Vagina (tissue), 2 donors: ENCODE measurements at places on chromosomes 12 and 14. TPM values are rescaled to one million over a fixed set of nuclear protein-coding genes. Genes with fewer than 3 reads are reported as not detected.
A peak's percentile ranks its signal among the peaks of the same experiment; 100 is the strongest.

Gene GPR132
- 9.1 TPM for total RNA-seq

Gene RIMBP2
- total RNA-seq: 0.25 TPM

Gene JAG2
- total RNA-seq: 17.7 TPM

Gene LRFN5
- 197 TPM for total RNA-seq

Gene SERPINA9
- 2.0 TPM for total RNA-seq

Gene COCH
- total RNA-seq: 35.6 TPM

Gene MANSC4
- total RNA-seq: not detected

Gene GPD1
- 65.3 TPM for total RNA-seq

Gene POC1B
- total RNA-seq: 18.9 TPM

Gene PTHLH
- total RNA-seq: 7.9 TPM

DNA sequence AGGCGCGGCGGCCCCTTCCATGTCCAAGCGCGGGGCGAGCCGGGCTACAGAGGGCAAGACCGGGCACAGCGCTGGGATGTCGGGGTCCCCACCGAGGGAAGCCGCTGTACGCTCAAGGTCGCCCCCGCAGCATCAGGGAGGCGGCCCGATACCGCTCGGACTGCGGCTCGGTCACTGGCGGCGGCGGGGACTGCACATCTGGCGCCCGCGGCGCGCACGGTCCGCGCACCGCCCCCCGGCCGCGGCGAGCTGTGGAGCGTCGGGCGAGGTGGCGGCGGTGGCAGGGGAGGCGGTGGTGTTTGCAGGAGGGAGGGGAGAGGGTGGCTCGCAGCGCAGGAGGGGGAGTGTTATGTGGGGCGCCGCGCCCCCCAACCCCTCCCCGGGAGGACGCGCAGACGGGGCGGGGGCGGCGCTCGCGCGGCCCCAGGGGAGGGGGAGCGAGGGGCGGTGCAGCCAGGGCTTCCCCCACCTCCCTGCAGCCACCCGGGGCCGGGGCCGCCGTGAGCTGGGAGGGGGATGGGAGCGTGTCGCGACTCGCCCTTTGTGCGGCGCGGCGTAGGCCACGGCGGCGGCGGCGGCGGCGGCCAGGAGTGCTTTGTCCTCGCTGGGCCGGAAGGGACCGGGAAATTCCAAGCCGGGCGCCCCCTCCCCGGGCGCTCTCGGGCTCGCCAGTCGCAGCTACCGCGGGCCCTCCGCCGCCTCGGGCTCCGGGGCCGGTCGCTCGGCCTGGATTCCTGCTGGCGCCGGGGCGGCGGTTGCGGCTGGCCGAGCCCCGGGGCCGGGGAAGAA is at the start of gene NUAK1:
Gene NUAK1, minus strand, starts transcription at position 322 of the 789 bp plus-strand sequence. Its CDS starts 301 bp downstream, at position 21.
- no peak for DNase-seq

DNA sequence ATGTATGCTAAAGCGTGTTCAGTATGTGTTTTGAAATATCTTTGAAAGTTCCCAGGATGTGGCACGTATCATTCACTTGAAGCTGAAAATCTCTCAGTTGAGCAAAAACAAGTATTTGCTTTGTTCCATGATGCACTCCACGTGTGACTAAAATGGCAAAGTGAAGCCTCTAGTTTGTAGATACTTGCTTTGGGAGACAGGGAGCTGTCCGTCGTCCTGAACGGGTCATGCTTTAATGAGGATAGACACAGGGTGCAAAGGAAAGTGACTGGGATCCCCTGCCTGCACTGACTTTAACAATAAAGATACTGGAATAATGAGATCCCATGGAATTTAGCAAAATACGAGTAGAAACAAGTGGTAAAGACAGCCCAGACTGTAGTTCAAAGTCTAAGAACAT is 991.4 kb downstream of the NRXN3 start:
- DNase-seq: no peak

- no peak for DNase-seq
Measured at GRCh38 chr12:3662521-3662921, 90.4 kb downstream of the CRACR2A start.

DNA sequence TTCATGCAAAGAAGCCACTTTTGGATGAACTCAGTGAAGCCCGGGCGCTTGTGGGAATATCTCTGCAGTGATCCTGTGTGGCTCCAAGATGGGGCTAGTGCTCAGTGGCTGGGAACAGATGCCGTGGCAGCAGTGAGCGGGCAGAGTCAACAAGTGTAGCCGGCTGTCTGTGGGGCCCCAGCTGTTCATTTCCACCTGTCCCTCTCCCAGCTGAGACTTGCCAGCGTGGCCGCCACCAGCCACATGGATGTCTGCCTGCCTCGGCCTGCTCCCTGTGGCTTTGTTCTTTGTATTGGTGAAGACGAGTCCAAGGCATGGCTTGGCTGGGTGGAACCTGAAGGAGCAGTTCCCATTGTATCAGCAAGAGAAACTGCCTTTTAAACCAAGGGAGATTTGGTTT is 77.3 kb downstream of the NOS1 start:
- no peak for DNase-seq

GRCh38 chr14:61430066-61430757 is 108.8 kb downstream of the PRKCH start:
- DNase-seq: no peak

DNA sequence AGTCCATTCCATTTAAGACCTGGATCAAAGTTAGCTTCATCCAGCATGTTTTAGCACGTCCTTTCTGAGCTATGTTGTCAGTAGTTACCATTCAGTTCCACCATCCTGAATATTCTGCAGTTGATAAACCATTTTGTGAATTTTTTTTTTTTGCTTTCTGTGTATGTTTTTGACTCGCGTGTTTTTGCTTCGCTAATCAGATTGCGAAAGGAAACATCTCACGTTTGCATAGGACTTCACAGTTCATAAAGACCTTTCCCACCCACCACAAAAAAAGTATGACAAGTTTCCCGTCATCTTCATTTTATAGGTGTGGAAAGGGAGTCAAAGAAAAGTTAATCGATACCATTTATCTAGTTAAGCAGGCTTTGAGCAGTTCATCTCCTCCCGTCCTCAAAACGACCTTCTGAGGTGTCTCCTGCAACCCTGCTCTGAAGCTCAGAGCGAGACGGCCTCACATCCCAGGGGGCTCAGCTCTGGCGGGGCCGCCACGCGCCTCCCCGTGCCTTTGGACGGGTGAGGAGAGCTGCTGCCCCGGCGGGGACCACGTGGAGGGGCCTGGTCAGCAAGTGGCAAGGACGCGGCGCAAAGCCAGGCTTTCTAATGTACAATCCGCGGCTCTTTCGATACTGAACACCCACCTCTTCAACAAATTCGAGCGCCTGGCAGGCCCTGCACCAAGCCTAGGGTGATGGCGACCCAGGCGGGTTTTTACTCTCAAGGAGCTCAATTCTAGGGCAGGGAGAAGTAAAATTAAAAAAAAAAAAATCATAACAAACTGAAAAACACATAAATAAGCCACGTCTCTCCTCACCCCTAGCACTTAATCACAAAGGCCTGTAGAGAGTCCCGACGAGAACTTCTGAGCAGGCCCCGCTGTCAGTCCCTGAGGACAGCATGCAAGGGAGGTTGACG is 988 bp upstream of the TMEM263 start:
- DNase-seq: no peak

DNA sequence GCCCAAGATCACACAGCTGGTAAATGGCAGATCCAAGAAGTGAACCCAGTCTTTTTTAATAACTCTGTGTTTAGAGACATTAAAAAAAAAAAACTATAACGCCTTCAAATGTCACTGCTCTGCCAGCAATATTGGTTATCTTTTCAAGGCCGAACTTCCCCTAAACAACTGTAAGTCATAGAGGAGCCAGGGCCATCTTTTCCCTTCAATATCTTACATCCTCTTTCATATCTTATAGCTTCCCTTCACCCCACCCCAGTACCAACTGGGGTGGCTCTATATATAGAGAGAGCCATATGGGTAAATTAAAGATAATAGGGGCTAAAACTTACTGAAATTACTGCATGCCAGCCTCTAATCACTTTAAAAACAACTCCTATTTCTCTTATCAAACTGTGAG is 100.2 kb downstream of the STAB2 start:
- no peak for DNase-seq

DNA sequence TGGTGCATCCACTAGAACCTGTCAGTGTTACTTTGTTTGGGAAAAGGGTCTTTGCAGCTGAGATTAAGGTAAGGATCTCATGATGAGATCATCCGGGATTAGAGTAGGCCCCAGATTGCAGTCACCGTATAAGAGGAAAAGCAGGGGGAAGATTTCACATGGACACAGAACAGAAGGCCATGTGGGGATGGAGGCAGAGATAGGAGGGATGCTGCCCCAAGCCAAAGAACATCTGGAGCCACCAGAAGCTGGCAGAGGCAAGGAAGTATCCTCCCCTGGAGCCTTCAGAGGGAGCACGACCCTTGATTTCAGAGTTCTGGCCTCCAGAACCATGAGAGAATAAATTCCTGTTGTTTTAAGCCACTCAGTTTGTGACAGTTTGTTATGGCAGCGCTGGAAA is 39.6 kb downstream of the CMKLR1 start:
- DNase-seq: no peak

GRCh38 chr14:57066887-57067513 is 201.7 kb downstream of the EXOC5 start:
- no peak for DNase-seq

- no peak for DNase-seq
Measured at GRCh38 chr14:64885559-64885958, 5.9 kb upstream of the SPTB start.

GRCh38 chr14:74670726-74671411 is 42.0 kb downstream of the AREL1 start:
- no peak for DNase-seq

GRCh38 chr14:67313153-67313552 is 46.5 kb downstream of the ATP6V1D start:
- DNase-seq: no peak

DNA sequence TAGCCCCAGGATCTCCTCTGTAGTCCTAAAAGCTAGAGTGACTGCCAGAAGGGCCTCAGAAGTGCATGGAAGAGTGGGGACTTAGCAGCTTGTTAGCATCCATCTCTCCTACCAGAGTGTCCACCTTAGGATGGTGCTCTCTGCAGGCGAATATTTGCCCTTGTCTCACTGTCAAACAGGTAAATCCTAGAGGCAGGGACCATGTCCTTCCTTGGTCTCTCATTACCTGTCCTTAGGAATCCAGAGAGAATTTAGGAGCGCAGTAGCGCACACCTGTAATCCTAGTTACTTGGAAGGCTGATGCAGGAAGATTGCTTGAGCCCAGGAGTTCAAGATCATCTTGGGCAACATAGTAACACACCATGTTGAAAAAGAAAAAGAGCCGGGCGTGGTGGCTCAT is 21.4 kb downstream of the AGAP2 start:
- peak; percentile 44 for DNase-seq

- DNase-seq: no peak
Measured at GRCh38 chr14:80364274-80364673, 153.0 kb upstream of the DIO2 start.

DNA sequence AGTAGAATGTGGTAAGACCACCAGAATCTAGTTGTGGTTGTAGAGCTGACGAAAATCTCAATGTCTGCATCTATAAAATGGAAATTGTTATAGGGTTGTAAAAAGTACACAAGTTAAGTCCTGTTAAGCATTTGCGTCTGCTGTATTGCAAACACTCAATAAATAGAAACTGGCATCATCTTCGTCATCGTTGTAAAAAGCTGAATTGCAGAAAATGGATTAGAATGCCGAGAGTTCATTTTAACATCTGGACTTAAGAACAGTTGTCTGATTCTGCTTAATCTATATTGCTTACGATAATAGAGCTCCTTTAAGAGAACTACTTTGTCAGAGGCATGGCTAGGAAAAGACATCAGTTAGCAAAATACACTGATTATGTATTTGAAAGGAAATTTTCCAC is 33.2 kb downstream of the KCNMB4 start:
- DNase-seq: no peak

- DNase-seq: no peak
Measured at GRCh38 chr14:100433428-100433814, 110.3 kb downstream of the SLC25A47 start.

DNA sequence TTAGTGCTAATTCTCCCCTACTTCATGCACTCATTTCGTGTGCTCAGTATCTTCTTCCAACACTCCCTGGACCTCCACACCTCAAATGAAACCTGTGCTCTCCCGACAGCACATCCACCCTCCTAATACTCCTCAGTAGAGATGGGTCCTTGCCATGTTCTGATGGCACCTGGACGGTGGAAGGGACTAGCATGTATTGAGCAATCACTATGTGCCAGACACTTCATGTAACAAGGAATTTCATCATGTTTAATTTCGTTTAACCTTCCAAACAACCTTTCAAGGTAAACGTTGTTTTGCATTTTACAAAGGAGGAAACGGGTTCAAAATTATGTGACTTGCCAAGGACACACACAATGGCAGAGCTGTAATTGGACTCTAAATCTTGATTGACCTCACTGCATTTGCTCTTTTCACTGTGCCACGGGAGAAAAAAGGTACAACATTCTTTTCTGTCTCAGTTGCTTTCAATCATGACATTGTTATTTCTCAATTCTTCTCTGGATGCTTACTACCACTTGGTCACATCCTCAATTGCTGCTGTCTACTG is 12.2 kb upstream of the SLC7A8 start:
- DNase-seq: no peak

DNA sequence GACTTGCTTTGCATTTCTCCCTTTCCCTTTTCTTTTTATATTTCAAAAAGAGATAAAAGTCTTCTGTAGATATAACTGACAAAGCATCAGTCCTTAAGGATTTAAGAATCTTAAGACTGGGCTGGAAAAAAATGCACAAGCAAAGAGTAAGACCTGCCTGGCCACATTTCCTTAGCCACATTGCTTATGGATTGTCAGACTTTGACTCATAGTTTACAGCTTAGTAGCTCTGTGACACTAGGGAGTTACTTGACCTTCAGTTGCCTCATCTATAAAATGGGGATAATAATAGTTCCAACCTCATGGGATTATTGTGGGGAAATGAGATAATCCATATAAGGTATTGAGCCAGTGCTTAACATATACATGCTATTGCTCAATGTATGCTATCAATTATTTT is 66.4 kb upstream of the STK38L start:
- DNase-seq: no peak

DNA sequence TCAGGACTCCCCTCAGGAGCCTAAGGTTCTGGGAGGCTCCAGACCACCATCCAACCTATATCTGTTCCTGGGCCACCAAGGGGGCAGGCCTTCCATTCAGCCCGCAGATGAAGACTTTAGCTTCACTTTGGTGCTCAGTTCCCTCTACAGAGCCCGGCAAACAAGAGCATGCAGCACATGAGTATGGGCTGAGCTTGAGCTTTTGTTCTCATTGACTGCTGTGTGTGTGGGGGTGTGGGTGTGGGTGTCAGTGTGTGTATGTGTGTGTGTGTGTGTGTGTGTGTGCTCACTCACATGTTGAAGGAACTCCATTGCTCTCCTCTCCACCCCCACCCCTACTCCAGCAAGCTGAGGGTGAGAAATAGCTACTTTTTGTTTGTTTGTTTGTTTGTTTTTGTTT is 219.1 kb downstream of the ZFP36L1 start:
- no peak for DNase-seq
